ENCODE measurements at places on chromosomes 1 and 21. TPM values are rescaled to one million over a fixed set of nuclear protein-coding genes. Genes with fewer than 3 reads are reported as not detected.

- no peak for DNase-seq
Measured at GRCh38 chr1:5997316-5997715, 5.1 kb upstream of the NPHP4 start.

GRCh38 chr1:100767176-100767890, 47.8 kb downstream of the VCAM1 start:
- DNase-seq: no peak

- DNase-seq: no peak
Measured at GRCh38 chr1:8533124-8533523, 215.2 kb downstream of the SLC45A1 start.

DNA sequence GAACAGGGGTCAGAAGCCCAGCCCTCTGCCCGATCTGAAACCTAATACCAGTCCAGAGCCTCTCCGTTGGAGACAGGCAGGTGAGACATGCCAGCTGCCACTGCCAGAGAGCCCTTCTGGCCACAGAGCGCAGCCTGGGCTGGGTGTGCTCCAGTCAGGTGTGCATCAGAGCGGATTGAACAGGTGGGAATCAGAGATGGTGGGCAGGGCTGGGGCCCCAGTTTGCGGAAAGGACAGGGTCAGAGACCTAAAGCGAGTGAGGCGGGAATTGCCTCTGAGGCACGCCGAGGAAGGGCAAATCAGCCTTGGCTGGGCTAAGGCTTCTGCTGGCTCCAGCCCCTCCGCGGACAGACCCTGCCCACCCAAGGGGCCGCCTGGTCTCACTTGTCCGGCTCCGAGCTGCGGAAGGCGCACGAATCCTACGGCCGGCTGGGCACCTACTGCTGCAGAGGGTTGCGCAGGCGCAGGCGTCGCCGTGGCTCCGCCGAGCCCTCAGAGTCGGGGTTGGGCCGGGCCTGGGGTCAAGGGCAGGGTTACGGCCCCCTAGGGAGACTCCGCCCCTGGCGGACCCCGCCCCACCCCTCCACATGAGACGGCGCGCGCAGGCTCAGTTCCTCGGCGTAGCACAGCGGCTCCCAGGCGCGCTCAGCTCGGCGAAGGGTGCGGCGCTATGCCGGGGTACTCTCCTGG, 10.3 kb downstream of the CPLANE2 start:
- no peak for DNase-seq

- no peak for DNase-seq
Measured at GRCh38 chr1:99786751-99787501, 20.5 kb upstream of the FRRS1 start.

DNA sequence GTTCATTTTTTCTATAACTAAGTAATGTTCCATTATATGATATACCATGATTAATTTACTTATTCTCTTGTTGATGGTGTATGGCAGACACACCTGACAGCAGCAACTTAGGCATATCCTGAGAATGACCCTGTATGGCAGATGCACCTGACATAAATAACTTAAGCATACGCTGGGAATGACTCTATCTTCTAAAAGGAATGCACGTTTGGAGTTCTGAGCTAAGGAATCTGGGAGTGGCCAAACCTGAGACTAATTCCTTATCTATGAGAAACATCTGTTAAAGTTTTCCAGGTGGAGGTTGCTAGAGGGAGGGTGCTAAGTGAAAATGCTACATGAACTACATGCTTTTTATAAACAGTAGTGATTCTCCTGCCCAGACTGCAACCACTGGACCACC, 96.7 kb upstream of the RGS18 start:
- no peak for DNase-seq

DNA sequence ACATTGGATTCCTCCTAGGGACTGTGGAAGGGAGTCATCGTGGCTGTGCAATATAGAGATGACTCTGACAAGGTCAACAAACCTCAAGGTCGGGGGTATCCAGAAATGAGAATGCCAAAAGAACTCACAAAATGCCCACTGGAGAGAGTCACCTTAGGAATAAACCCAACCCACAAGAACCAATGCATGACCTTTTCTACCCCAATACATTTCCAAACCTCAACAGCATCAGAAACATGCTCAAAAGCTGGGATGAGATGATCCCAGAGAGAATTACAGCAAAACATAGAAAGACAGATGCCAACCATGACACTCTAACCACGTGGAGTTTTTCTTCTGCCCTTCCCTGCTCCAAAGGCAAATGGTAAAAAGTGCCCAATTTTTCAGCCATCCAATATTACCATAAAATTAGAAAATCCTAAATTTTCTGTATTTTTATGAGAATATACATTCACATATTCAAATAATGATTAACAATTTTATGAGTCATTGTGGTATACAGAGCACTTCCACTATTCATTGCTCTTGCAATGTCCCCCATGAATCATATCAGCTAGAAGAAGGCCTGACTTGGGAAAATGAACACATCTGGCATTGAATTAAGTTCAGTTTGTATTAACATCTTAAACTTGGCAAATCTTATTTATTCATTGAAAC, 88.2 kb upstream of the PALMD start:
- no peak for DNase-seq

GRCh38 chr1:214427871-214428277, 123.5 kb downstream of the PTPN14 start:
- DNase-seq: peak; percentile 98

Gene ATP1A4
- total RNA-seq: not detected

DNA sequence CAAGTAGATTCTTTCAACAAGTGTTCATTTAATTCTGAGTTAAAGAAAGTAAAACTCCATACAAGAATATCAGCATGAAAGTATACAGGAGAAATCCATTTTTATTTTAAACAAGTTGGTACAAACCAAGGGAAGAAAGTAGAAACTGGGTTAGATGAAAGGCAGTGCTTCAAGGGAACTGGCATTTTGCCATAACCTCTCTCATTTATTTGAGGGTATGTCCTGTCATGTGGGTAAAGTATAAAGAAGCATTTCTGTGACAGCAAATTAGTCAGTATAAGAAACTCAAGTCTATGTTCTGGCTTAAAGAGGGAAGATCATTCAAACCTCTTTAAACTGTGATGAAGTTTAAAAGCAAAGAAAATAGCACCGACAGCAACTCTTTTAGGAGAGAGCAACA, 32.0 kb downstream of the OLFM3 start:
- DNase-seq: no peak

Gene ZSWIM5
- total RNA-seq: 1.3 TPM

GRCh38 chr1:189438808-189439207, 1038.9 kb downstream of the BRINP3 start:
- no peak for DNase-seq

Gene AADACL3
- not detected for total RNA-seq

- DNase-seq: peak; percentile 87
Measured at GRCh38 chr21:36135391-36136102, 668 bp downstream of the CBR3 start.

Gene TBCE
- total RNA-seq: 32.9 TPM

DNA sequence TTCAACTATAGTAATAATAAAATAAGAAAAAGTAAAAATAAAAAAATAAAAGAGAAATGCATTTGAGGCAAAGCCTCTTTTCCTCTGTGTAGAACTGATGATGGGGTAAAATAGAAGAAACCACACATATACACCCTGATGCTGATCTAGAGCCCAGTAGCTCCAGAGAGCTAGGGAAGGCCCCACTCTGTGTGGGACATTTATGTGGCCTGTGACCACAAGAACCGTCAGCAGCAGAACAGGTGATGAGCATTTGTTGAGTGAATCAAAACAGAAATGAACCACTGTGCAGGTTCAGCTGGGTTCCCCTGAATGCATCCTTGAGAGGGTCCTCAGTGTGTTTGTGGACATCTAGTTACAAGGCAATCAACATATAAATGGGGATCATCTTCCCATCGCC, 221.8 kb upstream of the HOOK1 start:
- DNase-seq: no peak

DNA sequence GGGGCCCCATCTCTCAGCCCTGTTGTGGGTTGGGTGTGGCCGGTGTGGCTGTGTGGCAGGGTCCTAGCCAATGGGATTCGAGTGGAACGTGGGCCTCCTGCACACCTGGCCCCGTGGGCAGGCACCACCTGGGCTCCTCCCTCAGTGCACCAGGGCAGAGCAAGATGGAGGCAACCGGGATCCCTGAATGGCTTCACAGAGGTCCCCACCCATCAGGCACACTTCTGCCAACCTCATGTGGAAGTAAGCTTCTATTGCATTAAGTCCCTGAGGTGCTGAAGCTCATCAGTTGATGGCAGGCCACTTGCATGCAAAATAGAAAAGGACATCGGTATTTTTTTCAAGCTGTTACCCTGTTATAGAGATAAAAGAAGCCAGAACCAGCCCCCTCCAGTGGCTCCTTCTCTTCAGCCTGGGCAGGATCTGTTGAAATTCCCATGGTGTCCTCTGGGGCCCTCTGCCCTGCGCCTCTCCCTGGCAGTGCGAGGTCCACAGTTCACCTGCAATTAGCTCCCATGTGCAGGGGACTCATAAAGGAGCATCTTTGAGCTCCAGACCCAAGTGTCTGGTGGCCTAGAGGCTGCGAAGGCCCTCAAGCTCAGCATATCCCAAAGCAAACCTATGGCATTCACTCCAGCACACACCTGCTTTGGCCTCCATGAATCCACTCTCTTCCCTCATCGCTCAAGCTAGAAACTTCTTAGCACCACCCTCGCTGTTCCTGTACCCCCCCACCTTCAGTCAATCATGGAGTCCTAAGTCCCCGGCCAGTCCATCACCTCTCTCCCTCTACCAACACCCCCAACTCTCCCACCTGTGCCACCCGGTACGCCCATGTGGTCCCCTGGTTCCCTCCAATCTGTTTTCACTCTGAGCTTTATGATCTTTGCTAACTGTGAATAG, 2.1 kb upstream of the SLC45A1 start:
- DNase-seq: no peak

GRCh38 chr1:10691740-10692125, 104.7 kb downstream of the CASZ1 start:
- no peak for DNase-seq

Gene LINGO4
- total RNA-seq: not detected

DNA sequence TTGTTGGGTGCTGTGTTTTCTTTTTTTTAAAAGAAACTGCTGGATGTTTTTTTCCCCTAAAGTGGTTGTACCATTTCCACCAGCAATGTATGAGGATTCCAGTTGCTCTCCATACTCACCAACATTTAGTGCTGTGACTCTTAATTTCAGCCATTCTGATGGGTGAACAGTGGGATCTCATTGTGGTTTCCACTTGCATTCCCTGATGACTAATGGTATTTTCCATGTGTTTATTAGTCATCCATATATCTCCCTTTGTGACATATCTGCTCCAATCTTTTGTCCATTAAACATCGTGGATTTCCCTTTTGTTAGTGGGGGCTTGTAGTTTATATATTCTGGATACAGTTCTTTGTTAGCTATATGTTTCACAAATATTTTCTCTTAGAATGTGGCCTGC, 206.0 kb downstream of the CAMTA1 start:
- peak; percentile 39 for DNase-seq

- DNase-seq: no peak
Measured at GRCh38 chr1:171739656-171740055, 2.2 kb downstream of the VAMP4 start.

Gene IGFN1
- total RNA-seq: not detected

Gene FCGR2B
- not detected for total RNA-seq

GRCh38 chr1:160665330-160666078, 18.7 kb upstream of the SLAMF1 start:
- no peak for DNase-seq

Gene CCDC27
- not detected for total RNA-seq

Gene SPRR2A
- not detected for total RNA-seq

GRCh38 chr1:149883598-149884247, 15.6 kb upstream of the BOLA1 start:
- DNase-seq: no peak

- no peak for DNase-seq
Measured at GRCh38 chr1:10908266-10908665, 104.2 kb upstream of the TARDBP start.

DNA sequence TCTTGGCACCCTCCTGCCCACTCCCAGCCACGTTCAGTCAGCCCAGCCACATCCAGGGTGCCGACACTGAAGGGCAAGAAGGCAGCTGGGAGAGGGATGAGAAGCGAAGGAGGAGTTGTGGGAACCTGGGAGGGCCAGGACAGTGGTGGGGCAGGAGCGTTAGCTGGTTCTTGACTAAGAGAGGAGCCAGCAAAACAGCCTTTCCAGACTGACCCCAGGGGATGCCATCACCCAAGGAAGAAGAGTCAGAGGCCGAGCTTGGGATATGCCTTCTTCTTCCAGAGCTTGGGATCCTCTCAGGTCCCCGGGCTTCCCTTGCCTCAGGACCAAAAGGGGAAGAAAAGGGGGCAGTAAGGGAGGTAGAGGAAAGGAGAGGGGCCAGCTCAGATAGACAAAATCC, 7.2 kb downstream of the INKA2 start:
- no peak for DNase-seq

DNA sequence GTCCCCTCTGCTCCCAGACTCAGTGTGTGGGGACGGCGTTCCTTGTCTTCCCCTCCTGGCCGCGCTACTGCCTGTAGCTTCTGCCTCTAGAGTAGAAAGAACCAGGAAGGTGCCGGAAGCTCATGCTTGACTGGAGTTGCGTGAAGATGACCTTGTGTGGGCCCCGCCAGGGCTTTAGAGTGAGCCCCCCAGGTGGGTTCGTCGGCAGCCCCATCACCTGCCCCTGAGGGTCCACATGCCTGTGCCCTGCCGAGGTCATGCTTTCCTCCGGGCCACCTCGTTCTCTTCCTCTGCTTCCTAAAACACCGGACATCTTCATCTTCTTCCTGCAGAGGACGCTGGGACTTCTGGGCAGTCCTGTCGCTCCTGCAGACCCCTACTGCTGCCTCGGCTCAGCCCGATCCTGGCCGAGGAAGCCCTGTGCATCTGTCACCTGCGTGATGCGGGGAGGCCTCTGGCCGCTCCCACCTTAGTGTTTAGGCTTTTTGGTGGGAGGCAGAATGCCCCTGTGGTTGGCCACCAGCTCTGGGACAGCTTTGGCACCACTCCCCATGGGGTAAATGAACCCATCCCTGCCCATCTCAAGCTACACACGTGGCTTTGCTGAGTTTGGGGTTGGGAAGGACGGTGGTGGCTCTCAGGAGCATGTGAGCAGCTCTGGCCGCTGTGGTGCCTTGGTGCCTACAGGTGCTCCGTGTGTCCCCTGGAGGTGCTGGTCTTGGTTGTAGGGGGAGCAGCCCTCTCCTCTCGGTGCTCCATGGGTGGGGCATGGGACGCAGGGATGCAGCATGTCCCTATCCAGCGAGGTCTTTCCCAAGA, 12.3 kb downstream of the OBSCN start:
- no peak for DNase-seq

Gene UBL4B
- total RNA-seq: not detected

- no peak for DNase-seq
Measured at GRCh38 chr1:58011978-58012377, 534.5 kb downstream of the OMA1 start.

DNA sequence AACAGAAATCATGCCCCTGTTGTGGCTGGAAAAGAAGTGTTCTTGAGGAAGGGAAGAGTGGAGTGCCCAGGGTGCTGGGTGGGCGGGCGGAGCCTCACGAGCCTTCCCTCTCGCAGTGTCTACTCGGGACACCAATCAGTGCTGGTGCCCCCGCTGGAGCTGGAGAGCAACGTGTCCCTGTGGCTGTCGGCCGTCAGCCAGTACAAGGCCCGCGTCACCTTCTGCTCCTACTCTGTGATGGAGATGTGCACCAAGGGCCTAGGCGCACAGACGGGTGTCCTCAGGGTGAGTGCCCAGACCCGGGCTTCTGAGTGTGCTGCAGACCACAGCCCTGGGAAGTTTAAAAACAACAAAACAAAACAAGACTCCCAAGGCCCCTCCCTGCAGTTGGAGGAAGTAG, 47.4 kb downstream of the S100B start:
- no peak for DNase-seq

Gene ANP32E
- 29.4 TPM for total RNA-seq

- no peak for DNase-seq
Measured at GRCh38 chr1:54609301-54609921, 13.9 kb downstream of the FAM151A start.

Gene SYPL2
- total RNA-seq: 0.54 TPM

Gene OR4F29
- not detected for total RNA-seq

Data from H4 (cell line).